ENCODE measurements at places on chromosomes 13 and 19. TPM values are rescaled to one million over a fixed set of nuclear protein-coding genes. Genes with fewer than 3 reads are reported as not detected.

DNA sequence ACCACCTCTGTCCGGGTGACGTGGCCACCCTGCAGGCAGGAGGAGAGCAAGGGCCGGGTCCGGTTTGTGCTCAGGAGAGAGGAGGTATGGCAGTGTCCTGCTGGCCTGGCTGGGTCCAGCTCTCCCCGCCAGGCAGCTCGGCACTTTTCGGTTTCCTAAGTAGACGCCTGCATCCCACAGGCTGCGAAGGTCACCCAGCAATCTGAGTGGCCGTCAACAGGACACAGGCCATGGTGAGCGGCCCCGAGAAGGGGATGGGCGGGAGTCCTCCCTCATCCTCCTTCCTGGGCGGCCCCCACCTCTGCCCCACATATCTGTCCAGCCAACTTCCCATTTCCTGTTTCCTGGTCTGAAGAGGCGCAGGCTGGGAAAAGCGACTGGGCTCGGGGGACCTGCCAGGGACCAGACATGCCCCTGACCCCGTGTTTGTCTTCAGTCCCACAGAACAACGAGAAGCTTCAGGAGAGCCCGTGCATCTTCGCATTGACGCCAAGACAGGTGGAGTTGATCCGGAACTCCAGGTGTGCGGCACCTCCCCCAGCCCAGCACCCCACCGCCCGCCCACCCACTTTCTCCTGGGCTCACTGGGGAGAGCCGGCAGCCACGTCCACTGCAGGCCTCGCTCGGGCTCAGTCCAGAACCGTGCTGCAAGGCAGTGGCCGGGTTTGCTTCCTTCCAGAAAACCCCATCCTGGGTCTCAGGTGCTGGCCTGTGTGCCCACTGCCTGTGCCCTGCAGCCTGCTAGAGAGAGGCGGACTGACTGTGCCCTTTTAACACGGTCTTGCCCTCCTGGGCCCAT lies 16.3 kb downstream of the PIAS4 start:
- no peak for DNase-seq

GRCh38 chr13:83666141-83666540 lies 216.1 kb downstream of the SLITRK1 start:
- DNase-seq, result peak; percentile 21

DNA sequence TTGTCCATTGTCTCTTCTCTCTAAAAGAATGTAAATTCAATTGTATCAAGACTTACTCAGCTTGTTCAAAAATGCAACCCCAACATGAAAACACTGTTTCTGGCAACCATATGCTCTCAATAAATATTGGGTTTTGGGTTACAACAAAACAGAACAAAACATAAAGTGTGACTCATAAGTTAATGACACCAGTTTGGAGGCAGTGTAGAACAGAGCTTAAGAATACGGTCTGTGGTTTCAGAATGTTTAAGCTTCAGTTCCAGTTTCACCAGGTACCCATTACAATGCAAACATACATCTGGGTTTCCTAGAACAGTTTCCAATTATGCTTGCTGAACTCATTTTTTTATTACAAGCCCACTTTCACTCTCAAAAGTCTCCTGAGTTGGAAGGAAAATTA lies 285.8 kb upstream of the PCDH9 start:
- no peak for DNase-seq

GRCh38 chr13:111503905-111504695 lies 183.7 kb downstream of the TEX29 start:
- DNase-seq, result no peak

DNA sequence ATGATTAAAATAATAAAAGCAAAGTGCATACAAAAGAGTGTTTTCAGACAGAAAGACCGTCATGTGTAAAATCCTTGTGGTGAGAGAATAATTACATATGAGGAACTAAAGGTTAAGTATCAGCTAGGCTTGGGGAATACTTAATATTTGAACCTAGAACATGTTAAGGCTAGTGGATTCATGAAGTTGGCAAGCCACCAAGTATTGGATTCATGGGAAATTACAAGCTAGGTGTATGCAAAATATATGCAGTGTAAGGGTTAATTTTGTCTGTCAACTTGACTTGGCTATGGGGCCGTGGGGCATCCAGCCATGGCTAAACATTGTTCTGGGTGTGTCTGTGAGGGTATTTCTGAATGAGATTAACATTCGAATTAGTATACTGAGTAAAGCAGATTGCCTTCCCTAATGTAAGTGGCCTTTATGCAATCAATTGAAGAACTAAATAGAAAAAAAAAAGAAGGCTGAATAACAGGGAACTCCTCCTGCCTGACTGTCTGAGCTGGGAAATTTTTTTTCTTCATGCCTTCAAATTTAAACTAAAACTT lies 533.5 kb upstream of the KLF12 start:
- DNase-seq, result no peak

DNA sequence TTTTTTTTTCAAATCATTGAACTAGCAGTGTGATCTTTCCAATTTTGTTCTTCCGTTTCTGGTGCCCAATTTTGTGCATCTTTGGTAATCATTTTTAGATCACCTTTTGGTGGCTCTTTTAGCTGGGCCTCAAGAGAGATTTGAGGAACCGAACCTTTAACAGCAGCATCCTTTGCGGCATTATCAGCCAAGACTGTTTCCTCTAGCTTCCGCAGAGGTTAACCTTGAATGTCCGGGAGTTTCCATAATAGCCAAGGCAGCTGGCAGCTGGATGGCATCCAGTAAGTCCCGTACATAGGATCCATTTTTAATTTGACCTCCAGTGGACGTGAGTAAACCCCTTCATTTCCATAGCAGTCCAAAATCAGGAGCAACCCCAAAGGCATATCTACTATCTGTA lies 9.6 kb downstream of the IRGC start:
- no peak for DNase-seq

- DNase-seq, result no peak
Measured at GRCh38 chr19:15236886-15237285, 4.6 kb upstream of the EPHX3 start.

Gene FPR3
- polyA plus RNA-seq, result not detected

Gene PBX4
- 1.3 TPM for polyA plus RNA-seq

Gene RASIP1
- polyA plus RNA-seq, result 0.76 TPM

Gene ZNF555
- 3.0 TPM for polyA plus RNA-seq

All from BJ (cell line).